ENCODE measurements at places on chromosomes 1 and 21.
A peak's percentile ranks its signal among the peaks of the same experiment; 100 is the strongest.

GRCh38 chr1:222691016-222691415, 21.3 kb downstream of the AIDA start:
- DNase-seq = no peak

GRCh38 chr1:183058851-183059502, 35.8 kb downstream of the LAMC1 start:
- DNase-seq = no peak

- DNase-seq = no peak
These were observed 76.3 kb upstream of the CSF3R start for GRCh38 chr1:36559061-36559460.

GRCh38 chr1:217049081-217049480, 325.9 kb upstream of the ESRRG start:
- no peak for DNase-seq

DNA sequence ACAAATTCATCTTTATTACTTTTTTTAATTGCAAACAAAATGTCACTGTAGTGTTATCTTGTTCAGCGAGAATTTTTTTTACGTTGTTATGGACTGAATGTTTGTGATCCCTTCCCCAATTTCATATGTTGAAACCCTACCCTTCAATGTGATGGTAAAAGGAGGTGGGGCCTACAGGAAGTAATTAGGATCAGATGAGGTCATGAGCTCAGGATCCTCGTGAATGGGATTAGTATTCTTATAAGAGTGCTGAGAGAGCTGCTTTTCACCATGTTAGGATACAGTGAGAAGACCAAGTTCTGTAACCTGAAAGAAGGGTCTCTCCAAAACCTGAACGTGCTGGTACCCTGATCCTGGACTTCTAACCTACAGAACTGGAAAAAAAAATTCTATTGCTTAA, 646.0 kb upstream of the TMPRSS15 start:
- no peak for DNase-seq

GRCh38 chr21:45306453-45306831, 18.7 kb upstream of the POFUT2 start:
- DNase-seq = no peak

GRCh38 chr1:242184955-242185354, 186.1 kb upstream of the MAP1LC3C start:
- no peak for DNase-seq

GRCh38 chr1:60581455-60582220, 500.7 kb upstream of the NFIA start:
- DNase-seq = no peak

DNA sequence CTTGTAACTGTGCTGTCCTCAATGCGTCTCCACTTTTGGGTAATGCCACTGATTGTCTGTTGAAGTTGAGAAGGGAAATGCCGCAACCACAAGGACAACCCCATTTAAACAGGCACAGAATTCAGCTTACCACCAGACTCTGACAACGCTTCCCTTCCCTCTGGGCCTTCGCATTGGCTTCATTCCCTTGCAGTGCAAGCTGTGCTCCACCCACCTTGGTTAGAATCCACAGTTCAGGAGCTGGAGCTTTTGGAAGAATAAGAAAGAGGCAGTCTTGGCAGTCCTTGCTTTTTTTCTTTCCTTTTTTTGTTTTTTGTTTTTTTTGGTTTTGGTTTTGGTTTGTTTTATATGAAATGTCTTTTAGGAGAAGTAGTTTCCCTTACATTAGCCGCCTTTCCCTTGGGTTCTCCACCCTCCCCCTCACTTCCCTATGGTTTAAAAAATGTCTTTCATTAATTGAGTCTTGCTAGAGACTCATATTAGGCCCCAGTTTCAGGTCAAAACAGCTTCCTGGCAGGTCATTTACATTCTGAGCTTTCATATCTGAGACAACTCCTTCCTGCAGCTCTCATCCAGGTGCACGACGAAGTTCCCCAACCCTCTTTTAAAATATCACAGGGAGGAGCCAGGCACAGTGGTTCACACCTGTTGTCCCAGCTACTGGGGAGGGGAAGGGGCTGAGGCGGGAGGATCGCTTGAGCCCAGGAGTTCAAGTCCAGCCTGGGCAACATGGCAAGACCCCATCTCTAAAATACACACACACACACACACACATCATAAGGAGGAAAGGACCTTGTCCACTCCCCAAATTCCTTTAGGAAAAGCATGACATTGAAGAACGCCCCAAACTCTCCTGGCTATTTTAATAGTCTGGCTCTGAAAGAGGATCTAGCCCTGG, 20.7 kb upstream of the LAX1 start:
- DNase-seq = peak; percentile 4

DNA sequence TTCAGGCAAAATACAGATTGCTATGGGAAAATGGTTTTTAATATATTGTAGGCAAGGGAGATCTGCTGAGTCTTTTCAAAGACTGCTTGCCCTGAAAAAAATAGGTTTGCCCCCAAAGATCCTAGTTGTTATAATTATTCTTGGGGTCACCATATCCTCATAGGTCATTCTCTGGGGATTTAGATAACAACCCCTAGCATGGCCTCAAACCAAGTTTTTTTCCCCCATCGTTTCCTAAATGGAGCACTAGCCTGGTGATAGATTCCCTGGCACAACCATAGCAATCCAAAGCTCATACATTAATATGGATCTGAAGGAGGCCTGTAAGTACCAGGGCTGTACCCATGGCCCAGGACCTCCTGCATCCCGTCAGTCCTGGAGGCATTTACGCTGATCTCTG, 315.2 kb downstream of the BACH1 start:
- DNase-seq = no peak

DNA sequence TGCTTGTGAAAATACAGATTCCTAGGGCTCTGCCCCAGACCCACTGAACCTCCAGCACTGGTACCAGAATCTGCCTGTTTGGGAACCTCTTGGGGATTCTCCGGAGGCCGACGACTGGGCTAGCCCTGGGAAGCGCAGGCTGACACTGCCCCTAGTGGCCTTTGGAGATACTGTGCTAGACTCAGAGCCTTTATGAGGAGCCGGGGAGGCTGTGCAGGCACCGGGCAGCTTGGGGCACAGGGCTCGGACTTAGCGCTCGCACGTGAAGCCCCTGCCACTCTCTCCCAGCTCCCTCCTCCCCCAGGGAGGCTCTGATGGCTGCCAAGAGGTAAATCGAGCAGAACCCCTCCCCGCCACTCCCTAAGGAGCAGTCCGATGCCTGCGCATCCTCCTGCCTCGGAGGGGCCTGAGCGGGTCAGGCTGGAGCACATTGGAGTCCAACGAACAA, 144.6 kb upstream of the TNR start:
- no peak for DNase-seq

- no peak for DNase-seq
These were observed at the start of gene REG4 for GRCh38 chr1:119811387-119811786. REG4 (minus strand) TSS chr1:119811460; CDS start chr1:119808769, 2,691 bp downstream.

DNA sequence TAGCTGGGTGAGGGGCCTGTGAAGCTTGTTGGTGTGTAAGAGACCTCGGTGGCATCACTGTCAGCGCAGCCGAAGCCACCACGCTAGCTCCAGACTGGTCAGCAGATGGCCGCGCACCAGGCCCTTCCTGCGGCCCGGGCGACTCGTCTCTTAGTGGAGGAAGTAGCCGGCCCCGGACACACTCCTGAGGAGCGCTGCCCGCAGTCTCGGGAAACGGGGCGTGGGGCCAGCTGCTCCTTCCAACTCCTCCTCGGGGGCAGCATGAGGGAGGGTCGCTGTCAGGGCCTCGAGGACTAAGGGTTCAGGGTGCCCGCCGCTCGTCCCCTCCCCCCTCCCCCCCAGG, 20.4 kb downstream of the H3-3A start:
- DNase-seq = no peak

GRCh38 chr1:17711941-17712340, 43.2 kb upstream of the ACTL8 start:
- no peak for DNase-seq

DNA sequence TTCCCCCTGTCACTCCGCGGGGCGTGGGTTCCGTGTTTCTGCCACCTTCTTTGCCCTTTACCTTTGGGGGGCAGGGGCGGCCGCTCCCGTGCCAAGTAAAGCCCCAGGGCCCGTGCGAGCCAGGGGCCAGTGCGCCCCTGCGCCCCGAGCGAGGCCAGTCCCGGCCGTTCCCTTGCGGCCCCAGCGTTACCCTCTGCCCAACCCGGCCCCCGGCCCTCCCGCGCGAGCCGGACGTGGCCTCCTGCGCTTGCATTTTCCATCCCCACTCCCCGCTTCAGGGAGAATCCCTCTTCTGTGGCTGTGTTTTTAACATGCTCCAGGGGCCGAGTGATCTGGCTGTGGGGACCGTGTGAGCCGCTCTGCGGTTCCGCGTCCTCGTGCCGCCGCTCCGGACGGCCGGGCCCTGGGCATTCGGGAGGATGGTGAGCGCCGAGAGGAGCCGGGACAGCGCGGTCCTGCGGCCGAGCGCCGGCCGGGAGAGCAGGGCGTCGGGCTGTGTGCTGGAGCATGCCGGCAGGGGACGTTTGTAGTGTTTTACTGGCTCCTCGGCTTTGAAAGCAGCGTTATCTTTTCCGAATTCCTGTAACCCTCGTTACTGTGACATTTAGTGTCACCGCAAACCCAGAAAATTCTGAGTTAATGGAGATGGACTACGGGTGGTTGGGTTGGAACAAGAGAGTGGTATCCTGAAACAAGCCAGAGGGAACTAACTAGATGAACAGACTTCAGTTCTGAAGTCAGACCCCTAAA, 1.0 kb downstream of the GALNT2 start:
- no peak for DNase-seq

DNA sequence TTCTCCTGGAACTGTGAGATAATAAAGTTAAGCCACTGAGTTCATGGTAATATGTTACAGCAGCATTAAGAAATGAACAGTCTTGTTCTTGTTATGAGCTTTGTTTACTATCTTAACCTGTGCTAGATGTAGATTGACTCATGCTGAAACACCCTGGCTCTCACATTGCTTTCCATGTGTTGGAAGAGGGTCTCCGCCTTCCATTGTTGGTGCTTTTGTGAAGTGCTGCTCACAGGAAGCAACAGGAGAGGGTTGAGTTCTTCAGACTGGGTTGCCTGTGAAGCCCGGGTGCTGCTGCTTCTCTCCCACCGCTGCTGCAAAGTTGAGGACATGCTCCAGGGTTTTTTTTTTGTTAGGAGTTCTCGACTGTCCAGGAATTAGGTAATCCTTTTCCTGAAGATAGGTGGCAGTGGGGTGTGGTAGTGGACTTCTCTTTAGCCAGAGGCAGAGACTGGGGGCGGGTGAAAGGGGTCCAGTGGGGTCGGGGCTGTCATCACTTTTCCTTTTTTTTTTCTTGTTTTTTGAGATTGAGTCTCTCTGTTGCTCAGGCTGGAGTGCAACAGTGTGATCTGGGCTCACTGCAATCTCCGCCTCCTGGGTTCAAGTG, 28.7 kb upstream of the HMGN1 start:
- DNase-seq = no peak

DNA sequence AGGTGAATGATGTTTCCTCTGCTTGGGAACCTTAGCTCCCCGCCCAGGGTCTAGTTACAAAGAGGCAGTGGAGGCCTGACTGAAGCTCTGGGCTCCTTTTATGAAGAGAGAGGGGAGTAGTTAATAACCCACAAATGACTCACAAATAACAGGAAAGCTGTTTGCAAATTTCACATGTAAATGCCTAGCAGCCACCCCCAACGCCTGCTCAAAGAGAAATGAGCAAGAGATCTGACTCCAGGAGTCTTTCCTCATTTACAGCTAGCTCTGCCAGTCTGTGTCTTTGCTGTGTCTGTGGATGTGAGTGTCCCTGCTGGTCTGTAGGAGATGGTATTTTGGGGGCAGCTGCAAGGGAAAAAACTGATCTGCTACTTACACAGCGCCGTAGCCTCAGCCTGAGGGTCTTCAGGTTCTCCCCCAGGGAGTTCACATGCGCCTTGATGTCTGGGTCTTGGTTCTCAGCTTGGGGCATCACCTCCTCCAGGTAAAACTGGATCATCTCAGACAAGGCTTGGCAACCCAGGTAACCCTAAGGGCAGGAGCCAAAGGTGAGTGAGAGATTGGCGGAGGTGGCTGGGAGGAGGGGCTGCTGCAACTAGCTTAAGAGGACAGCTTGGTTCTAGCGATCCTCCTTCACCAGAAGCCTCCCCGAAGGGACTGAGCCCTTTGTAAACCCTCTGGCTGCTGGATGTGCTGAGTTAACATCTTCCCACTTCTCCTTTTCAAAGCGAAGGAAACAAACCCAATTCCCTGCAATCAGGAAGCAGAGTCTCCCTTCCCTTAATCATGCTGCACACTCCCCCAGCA, at the start of gene IL19:
TSS of gene IL19 (plus strand) at position 243 of the 807 bp plus-strand sequence. CDS start 65,890 bp downstream, outside the sequence.
- no peak for DNase-seq

DNA sequence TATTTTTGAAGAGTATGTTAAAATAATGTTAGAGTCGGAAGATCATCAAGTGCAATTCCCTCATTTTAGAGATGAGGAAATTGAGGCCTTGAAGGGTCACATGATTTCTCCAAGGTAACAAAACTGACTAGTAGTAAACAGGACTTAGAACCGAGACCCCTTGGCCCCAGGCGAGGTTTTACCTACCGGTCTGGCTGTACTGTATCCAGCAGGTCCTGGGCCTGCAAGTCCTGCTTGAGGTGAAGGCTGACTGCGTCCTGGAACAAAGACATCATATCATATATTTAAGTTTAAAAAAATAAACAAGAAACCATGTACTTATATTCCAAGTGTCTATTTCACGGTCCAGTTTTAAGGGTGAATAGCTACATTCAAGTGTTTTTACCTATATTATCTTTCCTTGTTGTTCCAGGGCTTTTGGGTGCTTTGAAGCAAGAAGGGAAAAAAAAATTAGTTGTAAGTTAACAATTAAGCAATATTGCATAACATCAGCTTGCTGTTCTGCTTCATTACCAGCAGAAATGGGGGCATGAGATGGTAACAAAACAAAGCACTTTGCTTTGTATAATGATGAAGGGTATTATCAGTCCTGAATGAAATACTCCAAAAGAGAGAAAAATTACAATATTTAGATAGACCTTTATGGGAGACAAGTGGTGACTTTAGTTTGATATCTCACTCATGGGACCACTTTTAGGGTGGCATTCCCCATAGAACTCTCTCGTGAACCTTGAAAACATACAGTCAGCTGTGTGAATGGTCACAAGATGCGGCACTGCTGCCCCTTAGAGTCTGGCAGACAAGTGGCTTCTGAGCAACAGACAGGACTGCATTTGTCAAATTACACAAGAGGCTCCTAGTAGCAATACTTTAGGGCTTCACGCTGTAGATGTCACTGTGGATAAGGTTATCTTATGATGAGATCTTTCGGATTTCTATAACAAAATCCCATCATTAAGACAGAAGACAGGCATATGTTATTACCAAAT, 29.8 kb upstream of the CFAP298 start:
- no peak for DNase-seq

GRCh38 chr1:6141592-6141991, 38.5 kb downstream of the CHD5 start:
- DNase-seq = no peak
